ENCODE measurements at places on chromosomes 11 and 22.
A peak's percentile ranks its signal among the peaks of the same experiment; 100 is the strongest.

GRCh38 chr11:17604201-17604914 lies 57.3 kb downstream of the OTOG start:
- no peak for DNase-seq

- no peak for DNase-seq
Measured at GRCh38 chr22:49791682-49792081, 36.0 kb downstream of the BRD1 start.

- peak; percentile 33 for DNase-seq
Measured at GRCh38 chr22:50146439-50147238, 23.9 kb upstream of the PANX2 start.

GRCh38 chr11:66845143-66845875 lies 2.1 kb downstream of the RCE1 start:
- no peak for DNase-seq

DNA sequence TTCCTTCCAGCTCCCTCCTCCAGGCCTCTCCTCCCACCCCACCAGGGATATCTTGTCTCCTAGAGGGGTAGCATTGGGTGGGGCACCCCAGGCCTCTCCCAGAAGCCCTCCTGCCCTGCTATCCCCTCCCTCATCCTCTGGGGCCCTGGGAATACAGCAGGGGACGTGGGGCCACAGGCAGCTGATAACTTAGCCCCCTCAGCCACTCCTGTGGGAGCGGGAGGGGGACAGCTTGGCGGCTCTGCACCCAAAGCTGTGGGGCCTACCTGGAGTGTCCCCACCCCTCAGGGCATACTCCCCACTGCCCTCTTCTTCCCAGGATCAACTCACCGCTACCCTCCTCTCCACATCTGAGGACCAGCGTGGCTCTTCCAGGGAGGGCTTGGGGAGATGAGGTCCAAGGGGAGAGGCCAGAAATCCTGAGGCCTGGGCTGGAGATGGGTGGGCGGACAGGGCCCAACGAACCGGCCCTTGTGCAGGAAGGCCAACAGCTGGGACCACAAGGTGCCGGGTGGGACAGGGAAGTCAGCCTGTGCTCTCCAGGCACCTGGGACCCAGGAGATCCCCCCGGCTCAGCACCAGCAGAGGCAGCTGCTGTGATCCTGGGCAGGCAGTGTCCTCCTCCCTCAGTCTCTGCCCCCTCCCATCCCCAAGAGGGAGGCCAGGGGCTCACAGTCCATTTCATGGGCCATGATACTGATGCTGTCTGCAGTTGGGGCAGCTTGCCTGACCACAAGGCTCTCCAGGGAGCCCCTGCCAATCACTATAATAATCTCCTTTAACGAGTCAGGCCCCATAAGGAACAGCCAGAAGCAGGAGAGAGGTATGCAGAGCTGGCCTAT lies 23.2 kb downstream of the NEAT1 start:
- no peak for DNase-seq

DNA sequence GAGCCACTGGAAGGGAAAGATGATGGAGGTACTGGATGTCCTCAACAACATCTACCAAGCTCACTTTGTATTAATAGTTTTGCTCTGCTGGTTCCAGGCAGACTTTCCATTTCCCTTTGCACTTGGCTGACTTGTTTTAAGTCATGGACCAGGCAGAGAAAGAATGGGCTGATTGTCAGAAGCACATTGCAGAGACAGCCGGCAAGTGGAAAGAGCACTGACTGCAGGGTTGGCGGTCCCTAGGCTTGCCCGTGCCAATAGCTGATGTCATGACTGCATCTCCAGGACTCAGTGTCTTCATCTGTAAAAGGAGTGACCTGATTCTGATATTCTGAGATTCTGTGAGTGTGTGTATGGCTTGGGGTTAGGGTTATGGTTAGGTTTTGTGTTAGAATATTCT lies 20.9 kb upstream of the NNMT start:
- no peak for DNase-seq

DNA sequence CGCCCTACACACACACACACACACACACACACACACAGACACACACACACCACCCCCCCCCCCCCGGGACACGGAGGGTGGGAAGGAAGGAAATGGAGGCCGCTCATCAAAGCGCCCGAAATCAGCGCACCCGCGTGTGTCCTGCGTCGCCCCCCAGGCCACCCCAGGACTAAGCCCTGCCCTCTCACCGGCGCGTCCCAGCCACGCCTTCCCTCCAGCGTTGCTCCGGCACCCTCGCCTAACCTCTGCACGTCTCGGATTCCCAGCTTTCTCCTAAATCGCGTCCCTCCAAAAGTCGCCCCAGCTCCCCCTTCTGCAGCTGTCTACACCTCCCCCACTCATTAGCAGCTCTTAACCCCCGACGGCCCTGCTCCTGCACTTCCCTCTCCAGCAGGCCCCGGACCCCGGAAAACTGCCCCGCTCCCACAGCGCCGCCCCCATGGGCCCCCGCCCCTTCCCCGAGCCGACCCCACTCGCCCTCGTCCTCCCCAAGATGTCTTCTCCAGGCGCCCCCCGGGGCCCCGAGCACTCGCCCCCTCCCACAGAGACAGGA lies 557 bp downstream of the PACSIN2 start:
- peak; percentile 41 for DNase-seq

DNA sequence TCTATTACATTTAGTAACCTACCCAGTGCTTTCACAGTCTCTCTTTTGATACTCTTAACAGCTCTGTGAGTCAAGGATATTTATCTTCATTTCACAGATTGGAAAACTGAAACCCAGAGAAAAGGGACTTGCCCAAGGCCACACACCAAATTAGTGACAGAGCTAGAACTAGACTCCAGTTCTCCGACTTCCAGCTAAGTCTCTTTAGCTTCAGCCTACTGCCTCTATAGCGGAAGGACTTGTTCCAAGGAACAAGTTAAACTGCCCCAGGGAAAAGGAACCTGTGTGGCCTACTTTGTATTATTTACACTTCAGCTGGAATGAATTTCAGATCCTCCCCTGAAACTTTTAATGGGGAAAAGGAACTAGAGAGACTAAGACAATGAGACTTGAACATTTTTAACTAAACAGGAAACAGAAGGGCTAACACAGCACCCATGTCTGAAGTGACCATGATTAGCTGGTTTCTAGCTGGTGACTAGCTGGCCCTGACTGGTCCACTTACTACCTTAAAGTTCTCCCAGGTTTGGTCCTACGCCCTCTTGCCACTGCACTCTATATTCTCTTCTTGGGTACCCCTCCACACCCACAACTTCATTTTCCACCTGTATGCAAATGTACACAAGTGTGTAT lies 1.3 kb downstream of the LRRC51 start:
- no peak for DNase-seq

DNA sequence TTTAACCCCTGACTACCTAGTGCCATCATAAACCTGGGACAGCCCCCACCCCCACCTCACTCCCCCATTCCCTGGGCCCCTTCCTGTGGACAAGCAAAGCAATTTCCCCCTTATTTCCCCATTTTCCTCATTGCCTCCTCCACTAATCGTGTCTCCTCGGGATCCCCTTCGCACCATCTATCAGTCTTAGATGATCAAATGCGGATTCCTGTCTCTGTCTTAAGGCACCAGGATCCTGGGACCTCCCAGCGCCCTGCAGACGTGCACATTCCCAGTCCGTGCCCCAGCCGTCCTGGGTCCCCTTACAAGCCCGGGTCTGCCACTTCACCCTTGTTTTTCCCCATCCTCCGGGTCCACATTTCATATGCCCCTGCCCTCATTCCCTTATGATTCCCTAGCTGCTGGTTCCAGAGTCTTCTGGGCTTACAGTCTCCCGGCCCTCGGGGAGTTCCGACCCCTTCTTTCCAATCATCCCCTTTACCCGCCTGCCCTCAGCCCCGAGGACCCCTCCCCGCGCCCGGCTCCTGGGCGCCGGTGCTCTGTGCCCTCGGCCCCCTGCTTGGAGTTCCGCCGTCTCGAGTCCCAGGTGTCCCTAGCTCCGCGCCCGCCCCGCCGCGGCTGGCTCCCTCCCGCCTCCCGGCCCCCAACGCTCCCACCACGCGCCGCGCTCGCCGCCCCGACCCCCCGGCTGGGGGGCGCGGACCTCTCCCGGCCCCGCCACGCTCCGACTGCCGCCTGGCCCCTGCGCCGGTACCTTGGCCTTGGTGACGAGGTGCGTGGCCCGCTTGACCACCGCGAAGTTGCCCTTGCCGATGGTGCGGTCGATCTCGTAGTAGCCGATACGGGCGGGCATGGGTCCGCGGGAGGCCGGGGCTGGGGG lies 599 bp downstream of the SIK3 start:
- DNase-seq: no peak

DNA sequence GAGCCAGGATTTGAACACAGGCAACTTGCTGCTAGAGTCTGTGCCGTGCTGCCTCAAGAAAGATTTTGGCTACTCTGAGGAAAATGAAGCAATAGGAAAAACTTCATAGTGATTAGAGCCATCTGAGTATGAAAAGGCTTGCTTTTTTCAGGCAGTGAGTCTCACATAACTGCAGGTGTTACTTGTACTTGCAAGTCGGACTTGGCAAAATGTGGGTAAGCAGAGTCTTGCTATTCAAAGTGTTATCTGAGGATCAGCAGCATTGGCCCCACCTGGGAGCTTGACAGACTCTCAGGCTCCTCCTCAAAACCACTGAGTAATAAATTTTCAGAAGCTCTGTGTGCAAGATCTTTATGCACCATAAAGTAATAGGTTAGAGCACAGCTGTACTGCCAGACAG lies 18.1 kb downstream of the RNF141 start:
- DNase-seq: peak; percentile 20

- no peak for DNase-seq
Measured at GRCh38 chr11:18088366-18088765, 17.5 kb downstream of the SAAL1 start.

DNA sequence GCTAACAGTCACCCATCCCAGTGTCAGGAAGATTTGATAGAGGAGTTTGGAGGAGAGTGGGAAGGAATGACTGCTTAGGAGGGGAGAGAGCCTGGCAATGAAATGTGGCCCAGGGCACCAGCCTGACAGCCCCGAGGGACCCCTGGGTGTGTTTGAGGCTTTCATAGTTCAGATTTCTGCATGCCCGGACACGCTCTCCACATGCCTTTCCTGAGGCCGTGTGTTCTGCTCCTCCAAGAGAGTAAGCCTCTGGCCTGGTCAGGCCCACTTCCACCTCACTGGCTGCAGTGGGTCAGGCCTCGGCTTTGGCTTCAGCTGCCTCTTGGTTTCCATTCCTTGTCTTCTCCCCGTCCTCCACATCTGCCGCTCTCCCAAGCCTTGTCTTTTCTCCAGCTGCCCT lies 78.4 kb downstream of the C22orf31 start:
- DNase-seq: no peak

- DNase-seq: no peak
Measured at GRCh38 chr11:130554241-130555055, 106.0 kb downstream of the ADAMTS15 start.

GRCh38 chr11:45828996-45829395 lies 18.3 kb upstream of the CRY2 start:
- no peak for DNase-seq

DNA sequence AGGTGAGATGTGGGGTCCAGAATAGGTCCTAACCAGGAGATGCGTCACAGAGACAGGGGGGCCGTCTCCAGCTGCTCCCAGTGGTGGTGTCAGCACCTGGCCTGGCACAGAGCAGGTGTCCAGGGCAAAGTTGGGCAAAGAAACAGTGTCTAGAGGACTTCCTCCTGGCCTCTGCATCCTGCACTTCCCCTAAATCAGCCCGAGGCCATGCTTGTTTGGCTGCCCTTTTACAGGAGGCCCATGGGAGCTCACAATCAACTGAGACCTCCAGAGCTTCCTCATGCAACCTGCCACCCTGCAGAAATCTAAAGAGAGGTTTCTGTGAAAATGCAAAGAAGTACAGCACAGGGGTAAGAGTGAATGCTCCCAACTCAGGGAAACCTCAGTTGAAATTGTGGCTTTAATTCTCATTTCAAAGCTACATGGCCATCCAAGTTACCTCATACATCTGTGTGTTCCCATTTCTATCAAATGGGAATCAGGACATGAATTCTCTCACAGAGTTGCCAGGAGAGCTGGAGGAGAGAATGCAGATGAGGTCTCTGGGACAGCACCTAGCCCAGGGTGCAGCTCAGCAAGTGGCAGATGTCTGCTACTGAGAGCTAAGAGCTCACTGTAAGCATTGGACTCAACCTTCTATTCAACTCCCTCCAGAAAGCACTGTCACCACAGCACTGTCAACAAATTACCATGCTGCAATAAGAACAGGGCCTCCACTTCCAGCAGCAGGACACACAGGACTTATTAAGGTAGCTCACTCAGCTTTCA lies 32.6 kb downstream of the TCIRG1 start:
- DNase-seq: no peak

All from LoVo (cell line).